ENCODE measurements at places on chromosomes 7 and 10.

- DNase-seq: peak; percentile 32
Measured at GRCh38 chr7:100629117-100629716, 12.1 kb downstream of the TFR2 start.

DNA sequence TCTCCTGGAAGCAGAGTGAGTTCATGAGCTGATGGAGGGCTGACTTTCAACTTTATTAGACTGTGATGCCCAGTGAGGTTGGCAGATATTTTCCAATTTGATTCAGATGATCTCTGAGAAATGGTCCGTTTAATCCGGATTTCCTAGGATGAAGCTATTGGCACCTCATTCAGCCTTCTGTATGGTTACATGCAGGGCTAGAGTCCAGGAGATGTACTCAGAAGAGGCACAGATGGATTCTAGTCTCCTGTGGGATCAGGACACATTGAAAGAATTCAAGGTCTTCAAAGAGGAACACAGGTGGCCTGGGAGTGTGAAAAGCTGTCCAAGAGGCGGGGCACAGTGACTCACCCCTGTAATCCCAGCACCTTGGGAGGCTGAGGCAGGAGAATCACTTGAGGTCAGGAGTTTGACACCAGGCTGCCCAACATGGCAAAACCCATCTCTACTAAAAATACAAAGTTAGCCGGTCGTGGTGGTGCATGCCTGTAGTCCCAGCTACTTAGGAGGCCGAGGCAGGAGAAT lies 23.0 kb upstream of the RHEB start:
- DNase-seq: no peak

DNA sequence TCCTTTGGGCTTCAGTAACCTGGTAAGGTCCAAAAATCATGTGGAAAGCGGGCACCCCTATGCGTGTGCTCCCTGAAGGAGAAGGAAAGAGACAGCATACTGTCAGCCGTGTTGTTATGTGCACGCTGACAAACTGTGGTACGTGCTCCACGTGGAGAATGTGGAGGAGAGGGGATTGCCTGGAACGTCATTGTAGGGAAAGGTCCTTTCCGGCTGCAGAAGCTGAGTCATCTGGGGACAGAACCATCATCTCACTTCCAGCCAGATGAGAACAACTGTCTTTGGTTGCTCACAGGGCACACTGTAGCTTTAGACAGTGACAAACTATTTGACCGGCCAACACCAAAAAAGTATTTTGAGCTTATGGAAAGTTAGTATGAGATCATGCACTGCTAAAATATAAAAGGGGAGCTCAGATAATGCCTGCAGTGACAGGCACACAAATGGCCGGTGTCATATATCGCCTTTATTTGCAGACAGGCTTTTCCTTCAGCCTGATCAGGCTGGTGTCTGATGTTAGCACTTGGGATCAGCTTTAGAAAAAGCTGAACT lies 38.8 kb upstream of the GRB10 start:
- peak; percentile 48 for DNase-seq

- DNase-seq: no peak
Measured at GRCh38 chr7:111841596-111842205, 279.4 kb upstream of the IMMP2L start.

- DNase-seq: peak; percentile 23
Measured at GRCh38 chr10:87054373-87055295, 34.5 kb downstream of the FAM25A start.
